ENCODE measurements at places on chromosomes 11 and 22. TPM values are rescaled to one million over a fixed set of nuclear protein-coding genes. Genes with fewer than 3 reads are reported as not detected.

- no peak for DNase-seq
Observed at GRCh38 chr11:100888836-100889235, 201.7 kb downstream of the ARHGAP42 start.

DNA sequence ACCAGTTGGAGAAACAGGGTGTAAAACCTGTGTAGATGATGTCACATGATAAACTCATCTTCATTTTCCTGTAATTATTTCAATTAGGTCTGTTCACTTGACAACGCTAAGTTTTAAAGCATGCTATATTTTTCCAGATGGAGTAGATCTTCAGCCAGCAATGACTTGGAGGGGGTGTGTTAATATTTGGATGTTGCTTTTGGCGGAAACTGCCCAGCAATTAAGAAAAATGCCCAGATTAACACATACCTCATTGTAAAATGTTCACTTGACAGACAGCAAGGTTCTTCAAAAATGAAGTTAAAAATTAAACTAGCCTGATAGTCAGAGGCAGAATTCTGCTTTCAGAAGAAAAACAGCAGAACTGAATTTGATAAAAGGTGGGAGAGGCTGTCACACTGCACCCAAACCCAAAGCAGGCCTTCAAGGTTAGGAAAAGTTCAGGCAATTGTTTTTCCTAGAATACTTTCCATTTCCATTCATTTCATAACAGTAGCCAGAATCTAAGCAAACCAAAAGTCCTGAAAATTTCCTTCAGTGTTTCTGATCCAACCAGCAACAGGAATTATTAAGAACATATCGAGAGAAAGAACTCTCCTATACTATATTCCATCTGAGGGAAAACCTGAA, 33.0 kb downstream of the VSIG10L2 start:
- no peak for DNase-seq

DNA sequence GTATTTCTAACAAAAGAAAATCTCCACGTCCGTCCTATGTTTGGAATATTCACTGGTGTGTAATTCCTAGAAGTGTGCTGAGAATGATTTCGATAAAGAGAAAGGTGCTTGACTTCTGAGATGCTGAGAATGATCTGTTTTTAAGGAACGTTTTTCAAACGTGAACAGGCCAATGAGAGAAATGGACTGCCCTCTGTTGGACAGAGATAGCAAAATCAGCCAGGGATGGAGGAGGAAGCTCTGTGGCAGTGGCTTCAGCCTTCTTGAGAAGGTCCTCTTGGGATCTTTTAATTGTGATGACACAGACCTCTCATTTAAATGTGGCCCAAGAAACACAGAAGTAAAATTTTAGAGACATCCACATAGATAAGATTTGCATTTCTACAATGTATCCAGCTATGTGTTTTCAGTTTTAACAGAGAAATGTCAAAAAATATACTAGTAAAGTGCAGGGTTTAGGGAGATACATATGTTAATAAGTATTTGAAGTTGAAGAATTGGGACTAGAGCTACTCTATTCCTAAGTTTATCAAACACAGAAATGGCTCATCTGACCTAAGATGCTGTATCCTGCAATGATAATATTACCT, 84.0 kb upstream of the RCN1 start:
- DNase-seq, result peak; percentile 38

- no peak for DNase-seq
Observed at GRCh38 chr22:39439170-39439569, 17.6 kb upstream of the MGAT3 start.

GRCh38 chr22:22871536-22872278, 15.9 kb upstream of the IGLL5 start:
- peak; percentile 14 for DNase-seq

DNA sequence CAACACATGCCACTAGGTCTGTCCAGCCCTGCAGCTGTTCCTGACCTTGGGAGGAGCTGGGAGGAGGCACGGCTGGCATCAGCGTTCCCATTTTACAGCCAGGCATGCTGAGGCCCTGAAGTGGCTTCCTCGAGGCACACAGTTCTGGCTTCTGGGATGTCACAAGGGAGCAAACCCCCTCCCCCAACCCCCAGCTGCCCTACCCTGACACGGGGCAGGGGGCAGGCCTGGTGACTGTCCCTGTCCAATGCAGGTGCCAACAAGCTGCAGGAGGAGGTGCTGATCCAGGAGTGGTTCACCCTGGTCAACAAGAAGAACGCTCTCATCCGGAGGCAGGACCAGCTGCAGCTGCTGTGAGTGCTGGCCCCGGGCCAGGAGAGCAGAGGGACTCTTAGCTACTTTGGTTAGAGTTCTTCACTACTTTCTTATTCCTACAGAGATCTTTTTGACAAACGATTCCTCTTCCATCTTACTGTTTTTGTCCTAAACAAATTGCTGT, 5.3 kb downstream of the KCNK7 start:
- DNase-seq, result no peak

DNA sequence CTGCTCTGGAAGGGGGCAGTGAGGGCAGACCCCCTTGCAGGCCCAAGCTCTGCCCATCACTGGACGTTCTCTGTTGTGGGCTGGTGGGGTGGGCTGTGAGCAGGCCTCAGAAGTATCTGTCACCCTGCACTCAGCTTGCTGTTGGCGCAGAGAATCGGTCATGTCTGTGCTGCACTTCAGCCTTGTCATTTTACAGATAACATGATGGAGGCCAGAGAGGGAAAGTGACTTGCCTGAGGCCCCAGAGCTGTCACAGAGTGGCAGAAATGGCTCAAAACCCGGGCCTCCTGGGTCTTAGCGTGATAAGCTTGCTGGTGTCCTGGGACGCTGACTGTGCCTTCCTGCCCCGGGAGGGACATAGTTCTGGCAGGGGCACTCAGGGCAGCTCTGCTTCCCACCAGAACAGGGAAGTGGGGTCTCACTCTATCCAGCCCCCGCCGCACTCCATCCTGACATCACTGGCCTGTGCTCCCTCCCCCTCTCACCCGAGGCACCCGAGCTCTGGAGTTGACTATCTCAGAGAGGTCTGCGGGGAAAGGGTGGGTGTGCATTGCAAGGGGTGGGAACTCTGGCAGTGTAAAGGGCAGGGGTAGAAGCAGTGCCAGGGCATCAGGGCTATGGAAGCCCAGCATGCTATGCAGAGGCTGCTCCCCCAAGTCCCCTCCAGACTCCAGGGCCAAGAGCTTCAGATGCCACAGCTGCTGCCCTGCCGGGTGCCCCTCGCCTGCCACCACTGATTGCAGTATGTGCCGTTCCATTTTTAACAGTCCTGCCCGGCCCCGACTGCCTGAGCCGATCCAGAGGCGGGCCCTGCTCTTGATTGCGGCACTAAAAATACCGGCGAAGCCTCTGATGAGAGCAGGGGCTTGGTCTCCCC, 50.4 kb upstream of the NECTIN1 start:
- DNase-seq, result no peak

GRCh38 chr11:106076171-106076918, 802 bp downstream of the KBTBD3 start:
- peak; percentile 32 for DNase-seq

- no peak for DNase-seq
Observed at GRCh38 chr11:44561275-44561805, 4.1 kb upstream of the CD82 start.

- no peak for DNase-seq
Observed at GRCh38 chr11:58503361-58503856, 4.5 kb downstream of the OR5B21 start.

- no peak for DNase-seq
Observed at GRCh38 chr11:89181111-89181510, 3.4 kb downstream of the TYR start.

DNA sequence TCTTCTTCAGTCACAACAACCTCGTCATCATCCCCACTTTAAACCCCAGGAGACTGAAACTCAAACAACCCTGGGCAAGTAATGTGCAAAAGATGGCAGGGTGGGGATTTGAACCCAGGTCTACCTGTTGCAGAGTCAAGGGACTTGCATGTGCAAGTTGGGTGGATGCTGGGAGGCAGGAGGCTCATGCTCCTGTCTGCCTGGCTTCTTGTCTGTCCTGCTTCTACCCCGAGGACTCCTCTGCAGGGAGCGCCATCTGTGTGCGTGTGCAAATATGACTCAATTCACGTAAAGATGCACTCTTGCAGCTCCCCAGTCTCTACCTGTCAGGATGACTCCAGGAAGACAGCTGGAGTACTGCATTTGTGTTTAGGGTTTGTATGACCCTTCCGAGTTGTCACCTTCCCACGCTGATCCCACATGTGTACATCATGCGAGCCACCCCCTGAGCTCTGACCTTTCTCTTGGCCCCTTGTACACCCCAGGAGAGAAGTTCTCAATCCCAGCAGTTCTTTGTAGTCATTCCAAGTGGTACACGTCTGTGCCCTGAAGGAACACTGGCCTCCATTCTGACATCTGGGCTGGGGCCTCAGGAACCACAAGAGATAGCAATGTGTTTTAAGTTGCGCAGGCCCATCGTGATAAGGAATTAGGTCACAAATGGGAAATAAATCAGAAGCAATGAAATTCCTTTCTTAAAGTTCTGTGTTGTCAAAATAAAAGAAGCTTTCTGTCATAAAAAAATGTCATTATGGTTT, 95.7 kb downstream of the CWC15 start:
- peak; percentile 17 for DNase-seq

- DNase-seq, result no peak
Observed at GRCh38 chr22:48305726-48306235, 1521.9 kb downstream of the BRD1 start.

- DNase-seq, result no peak
Observed at GRCh38 chr11:75389276-75389605, 10.1 kb upstream of the RPS3 start.

- no peak for DNase-seq
Observed at GRCh38 chr11:2252018-2252417, 18.4 kb downstream of the ASCL2 start.

- DNase-seq, result peak; percentile 45
Observed at GRCh38 chr22:22666307-22667091, 22.1 kb downstream of the GGTLC2 start.

GRCh38 chr22:49100773-49101172, 726.9 kb downstream of the BRD1 start:
- no peak for DNase-seq

DNA sequence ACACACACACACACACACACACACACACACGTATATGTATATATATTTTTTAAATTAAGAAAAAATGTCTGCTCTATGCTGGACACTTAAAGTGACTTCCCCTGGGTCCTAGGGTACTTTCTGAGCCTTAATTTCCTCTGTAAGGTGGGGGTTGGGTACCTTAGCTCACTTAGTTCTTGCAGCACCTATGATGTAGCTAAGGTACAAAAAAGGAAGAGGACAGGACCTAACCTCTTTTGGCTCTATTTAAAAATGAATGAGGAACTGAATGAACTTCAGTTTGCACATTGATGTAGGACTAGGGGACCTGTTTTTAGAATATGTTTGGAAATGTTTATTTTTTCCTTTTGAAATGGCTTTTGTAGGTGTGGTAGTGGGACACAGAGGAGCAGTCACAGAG, 11.1 kb downstream of the SREBF2 start:
- no peak for DNase-seq

DNA sequence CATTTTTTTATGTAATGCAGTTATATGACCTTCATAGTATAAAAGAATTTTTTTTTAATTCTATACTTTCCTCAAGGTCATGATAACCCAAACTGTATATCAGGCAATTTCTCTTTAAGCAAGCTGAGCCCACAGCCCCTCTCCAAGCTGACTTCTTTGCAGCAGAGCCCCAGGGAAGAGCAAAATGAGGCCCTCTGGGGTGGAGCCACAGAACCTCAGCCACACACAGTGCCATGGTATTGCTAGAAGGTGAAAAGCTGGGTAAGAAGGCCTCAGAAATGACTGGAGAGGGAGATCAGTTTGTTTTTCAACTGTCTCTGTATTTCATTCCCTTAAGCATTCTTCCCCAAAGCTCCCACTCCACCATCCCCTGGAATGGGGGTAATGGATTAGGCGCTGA, 108.8 kb downstream of the PLEKHA7 start:
- DNase-seq, result no peak

- no peak for DNase-seq
Observed at GRCh38 chr11:18798799-18799469, 7.3 kb upstream of the PTPN5 start.

DNA sequence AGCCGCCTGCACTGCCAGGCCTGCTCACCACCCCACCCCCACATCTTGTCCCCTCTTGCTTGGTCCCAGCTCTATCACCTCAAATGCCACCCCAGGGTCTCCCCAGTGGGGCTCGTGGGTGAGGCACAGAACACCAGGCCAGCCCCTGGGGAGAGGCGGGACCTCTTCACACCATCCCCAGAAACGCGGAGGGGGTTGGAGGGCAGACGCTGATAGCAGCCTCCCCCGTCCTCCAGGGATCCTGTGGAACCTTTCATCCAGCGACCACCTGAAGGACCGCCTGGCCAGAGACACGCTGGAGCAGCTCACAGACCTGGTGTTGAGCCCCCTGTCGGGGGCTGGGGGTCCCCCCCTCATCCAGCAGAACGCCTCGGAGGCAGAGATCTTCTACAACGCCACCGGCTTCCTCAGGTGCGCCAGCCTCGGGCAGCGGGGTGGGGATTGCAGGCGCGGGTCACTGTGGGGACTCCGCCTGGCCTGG, 5.8 kb downstream of the PKP3 start:
- DNase-seq, result no peak

GRCh38 chr22:22097727-22098228, 115.2 kb upstream of the TOP3B start:
- peak; percentile 14 for DNase-seq

The OR52N2 gene
- total RNA-seq, result not detected

The SLC6A5 gene
- not detected for total RNA-seq

The HPX gene
- total RNA-seq, result not detected

The SCGB1C1 gene
- total RNA-seq, result not detected

The GNAZ gene
- 0.21 TPM for total RNA-seq

The KCNK4 gene
- not detected for total RNA-seq

The CCND1 gene
- 0.68 TPM for total RNA-seq

The FAM227A gene
- total RNA-seq, result 0.87 TPM

The YWHAH gene
- 248 TPM for total RNA-seq

The INS gene
- not detected for total RNA-seq
